NCI-H774 (cell line): ENCODE measurements at places on chromosomes 2 and 18.

- DNase-seq, result no peak
Measured at GRCh38 chr2:149990965-149991364, 403.4 kb upstream of the MMADHC start.

DNA sequence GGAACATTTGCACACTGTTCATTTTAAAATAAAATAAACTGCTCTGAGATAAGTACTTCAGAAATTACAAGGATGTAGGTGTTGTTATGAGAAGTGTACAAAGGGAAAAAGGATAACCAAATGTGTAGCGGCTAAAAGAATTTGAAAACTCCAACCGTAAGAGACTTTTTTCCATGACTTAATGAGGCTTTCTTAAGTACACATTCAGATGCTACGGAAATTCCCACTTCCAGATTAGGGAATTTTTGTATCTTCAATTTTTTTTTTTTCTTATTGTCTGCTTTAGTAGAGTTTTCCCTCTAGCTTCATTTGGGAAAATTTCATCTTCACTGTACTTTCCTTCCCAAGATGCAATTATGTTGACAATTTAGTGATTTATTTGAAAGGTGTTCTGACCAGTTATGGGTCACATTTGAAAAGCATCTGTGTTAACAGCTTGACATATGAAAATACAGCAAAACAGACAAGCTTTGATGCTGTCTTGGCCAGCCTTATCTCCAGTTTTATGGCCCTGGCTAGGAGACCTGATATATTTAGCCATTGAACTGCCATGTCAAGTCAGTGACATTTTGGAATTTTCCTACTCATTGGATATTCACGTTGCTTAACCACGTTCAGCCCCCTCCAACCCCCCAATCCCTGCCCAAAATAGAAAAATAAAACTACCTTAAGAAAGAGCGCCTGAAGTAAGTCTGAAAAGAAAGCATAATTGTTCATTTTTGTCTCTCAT lies 105.6 kb downstream of the FEZ2 start:
- DNase-seq, result no peak

- DNase-seq, result no peak
Measured at GRCh38 chr2:38155015-38155414, 79.1 kb upstream of the CYP1B1 start.

GRCh38 chr2:74502720-74503505 lies 3.5 kb upstream of the LBX2 start:
- DNase-seq, result no peak

DNA sequence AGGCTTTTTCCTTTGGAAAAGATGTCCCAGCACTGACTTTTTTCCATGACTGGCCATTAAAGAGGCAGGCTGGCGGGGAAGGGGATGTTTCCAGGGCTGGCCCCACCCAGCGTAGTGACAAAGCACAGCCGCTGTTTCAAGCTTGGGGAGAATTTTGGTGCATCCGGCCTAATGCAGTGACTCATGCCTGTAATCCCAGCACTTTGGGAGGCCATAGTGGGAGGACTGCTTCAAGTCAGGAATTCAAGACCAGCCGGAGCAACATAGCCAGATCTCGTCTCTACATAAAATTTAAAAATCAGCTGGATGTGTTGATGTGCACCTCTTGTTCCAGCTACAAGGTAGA lies 78.0 kb upstream of the SH3BP4 start:
- no peak for DNase-seq

DNA sequence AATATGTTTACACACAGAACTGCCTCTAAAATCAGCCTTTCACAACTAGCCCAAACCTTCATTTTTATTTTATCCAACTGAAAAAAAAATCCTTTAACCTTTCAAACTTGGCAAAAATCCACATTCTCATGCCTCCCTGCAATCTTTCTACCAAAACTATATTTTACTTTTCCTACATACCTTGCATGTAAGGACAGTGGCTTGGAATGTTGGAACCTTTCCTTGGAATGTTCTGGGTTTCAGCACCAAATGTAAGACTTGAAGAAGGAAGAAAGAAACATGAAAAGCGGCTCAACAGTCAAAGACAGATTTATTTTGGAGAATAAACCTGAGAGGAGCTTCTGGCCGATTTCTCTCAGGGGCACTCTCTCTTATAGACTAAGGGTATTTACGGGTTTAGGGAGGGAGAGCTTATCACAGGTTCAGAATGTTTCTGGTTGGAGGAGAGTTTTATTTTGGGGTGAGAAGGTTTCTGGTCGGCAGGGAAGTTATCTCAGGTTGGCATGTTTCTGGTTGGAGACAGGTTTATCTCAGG lies 79.7 kb downstream of the RRM2 start:
- no peak for DNase-seq

DNA sequence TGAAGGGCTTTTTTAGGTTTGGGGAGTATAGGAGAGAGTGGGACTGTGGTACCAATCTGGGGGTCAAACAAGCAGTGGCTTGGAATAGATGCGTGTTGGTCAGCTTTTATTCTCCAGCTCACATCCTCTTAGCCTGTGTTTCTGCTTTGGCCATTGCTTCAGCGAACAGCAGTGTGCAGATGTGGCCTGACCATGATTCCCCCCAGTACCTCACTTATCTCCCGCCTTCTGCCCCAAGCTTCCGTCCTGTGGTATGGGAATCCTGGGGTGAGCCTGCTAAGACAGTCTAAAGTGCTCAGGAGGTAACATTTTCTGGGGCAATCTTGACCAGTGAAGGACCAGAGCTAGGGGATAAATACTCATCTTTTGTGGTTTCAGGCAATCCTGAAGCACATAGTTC lies 84.9 kb upstream of the TNP1 start:
- DNase-seq, result no peak

- DNase-seq, result no peak
Measured at GRCh38 chr2:177832611-177833433, 239.8 kb downstream of the PDE11A start.

GRCh38 chr2:185507719-185508118 lies 230.9 kb upstream of the FSIP2 start:
- no peak for DNase-seq

- no peak for DNase-seq
Measured at GRCh38 chr2:2294183-2294690, 36.8 kb downstream of the MYT1L start.

- no peak for DNase-seq
Measured at GRCh38 chr2:190526105-190526750, 8.3 kb downstream of the NEMP2 start.

DNA sequence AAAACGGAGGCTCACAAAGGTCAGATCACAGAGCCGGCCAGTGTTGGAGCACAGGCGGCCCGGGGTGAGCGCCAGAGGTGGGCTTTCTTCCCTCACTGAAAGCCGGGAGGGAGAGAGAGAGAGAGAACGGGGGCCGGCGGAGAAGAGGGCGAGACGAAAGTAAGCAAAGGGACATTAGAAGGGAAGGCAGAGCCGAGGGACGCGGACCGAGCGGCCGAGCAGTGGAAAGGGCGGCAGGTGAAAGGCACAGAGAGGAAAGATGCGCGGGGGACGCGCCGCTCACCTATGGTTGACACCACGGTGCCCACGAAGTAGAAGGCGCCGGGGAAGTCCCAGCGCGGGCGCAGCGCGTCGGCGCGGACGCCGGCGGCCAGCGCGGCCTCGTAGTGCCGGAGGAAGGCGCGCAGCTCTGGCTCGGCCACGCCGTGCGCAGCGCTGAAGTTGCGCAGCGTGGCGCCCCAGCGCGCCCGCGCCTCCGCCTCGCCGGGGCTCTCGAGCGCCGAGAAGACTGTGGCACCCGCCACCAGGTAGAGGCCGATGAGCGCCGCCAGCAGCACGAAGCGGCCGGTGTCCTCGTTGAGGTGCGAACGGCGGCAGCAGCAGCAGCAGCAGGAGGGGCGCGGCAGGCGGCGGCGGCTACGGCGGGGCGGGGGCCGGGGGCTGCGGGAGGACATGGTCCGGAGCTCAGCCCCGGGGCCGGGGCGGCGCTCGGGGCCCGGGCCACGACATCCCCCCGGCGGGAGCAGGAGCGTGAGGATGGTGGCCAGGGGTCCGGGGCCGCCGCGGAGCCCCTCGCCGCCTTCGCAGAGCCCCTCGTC lies 166.9 kb downstream of the MSH2 start:
- peak; percentile 18 for DNase-seq

- DNase-seq, result no peak
Measured at GRCh38 chr2:29910465-29910864, 10.9 kb downstream of the ALK start.

GRCh38 chr2:109062145-109062858 lies 66.7 kb upstream of the SH3RF3 start:
- no peak for DNase-seq

DNA sequence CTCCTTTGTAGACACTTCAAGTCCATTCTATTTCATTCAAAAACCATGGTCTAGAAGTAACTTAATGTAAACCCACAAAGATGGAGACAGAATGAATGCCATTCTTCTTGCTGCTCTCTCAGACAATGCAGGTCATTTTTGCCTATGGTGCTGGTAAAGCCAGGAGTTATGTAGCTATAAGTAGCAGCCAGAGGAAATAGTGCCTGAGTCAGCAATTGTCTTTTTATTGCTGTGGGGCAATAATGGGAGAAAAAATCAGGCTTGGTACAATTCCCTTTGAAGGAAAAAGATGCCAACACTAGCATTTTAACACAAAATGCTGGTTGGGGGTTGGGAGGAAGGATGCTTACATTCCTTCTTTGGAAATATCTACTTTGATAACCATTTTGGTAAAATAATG lies 43.5 kb downstream of the SCN1A start:
- DNase-seq, result no peak

- no peak for DNase-seq
Measured at GRCh38 chr2:191202209-191202721, 42.9 kb upstream of the MYO1B start.

DNA sequence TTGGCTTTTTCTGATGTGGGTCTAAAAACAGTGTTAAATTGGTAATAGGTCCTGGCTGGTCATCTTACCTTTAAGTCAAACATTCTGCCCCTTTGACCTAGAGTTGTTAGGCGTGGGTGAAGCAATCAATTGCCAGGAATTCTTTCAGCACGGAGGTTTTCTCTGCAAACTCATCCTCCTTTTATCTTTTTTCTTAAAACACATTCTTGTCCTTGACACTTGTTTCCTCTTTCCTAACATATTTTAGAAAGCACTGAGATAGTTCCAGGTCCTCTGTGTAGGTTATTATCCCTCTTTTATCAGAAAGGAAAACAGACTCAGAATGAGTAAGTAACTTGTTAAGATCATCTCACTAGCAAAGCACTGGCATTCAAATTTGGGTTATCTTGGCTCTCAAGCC lies 18.6 kb upstream of the AP1S3 start:
- DNase-seq, result no peak

- no peak for DNase-seq
Measured at GRCh38 chr2:100213595-100213994, 71.2 kb upstream of the AFF3 start.

DNA sequence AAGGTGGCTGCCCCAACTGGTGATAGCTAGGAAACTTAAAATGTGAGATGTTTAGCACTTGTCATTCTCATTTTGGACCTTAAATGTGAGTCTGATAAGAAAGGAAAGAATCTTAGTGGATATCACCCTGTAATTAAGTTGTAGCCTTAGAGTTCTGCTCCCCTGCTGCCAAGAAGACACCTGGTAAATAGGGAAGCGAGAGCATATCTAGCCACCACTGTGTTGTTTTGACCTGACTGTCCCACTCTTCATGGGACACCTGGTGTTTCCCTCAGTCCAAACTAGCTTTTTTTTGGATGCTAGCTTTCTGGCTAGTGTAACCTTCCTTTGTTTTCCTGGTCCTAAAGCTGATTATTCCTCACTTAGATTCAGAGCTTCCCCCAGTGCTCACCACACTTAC lies 357.6 kb downstream of the RAD51AP2 start:
- DNase-seq, result no peak

- no peak for DNase-seq
Measured at GRCh38 chr18:36752929-36753865, 75.6 kb downstream of the TPGS2 start.

- no peak for DNase-seq
Measured at GRCh38 chr2:46813680-46814079, 101.9 kb downstream of the MCFD2 start.

- DNase-seq, result no peak
Measured at GRCh38 chr2:139495851-139496250, 715.7 kb upstream of the NXPH2 start.

DNA sequence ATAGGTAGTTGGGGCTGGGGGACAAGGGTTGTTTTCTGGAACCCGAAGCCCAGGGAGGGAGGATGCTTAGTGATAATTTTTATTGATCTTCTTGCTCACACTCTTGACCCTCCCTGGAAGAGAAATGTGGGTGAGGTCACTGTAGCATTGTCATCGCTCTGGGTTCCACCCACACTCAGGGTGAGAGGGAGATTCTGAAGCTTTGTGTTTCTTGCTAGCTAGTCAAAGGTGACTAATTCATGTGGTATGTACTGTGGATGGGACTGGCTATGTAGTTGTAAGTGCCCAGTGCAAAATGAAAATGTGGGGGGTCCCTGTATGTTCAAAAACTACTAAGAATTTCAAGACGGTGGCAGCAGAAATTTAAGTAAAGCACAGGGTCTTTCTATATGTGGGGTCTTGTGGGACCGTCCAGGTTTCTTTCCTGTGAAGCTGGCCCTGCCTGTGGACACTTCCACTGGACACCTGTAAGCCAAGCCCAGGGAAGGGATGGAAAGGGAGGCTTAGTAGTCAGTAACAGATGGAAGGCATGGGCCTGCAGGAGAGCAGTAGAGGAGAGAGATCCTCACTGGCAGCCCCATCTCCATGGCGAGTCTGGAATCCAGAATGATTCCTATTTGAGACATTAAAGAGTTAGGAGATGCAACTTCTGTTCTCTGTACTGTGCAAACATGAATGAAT lies 35.0 kb downstream of the TSN start:
- no peak for DNase-seq

DNA sequence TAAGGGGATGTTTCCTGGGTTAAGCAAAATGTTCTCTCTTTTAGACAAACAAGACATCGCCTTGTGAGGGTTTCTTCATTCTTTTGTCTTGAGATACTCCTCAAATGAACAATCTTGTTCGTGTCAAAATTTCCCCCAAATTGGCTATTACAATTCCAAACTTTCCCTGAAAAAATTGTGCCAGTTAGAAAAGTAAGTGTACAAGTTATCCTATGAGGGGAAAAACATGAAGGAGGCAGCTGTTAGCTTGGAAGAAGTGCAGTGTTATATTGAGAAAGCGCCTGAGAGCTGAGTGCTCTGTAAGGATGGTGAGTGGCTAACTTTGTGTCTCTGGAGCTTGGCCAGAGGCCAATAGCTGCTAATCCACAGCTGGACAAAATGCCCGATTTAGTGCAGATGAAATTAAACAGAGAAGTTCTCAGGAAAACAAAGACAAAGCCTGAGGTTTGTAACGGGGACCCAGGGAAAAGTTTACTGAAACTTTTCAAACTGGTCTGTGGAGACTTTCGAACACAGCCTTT lies 14.1 kb upstream of the PLEKHH2 start:
- no peak for DNase-seq

DNA sequence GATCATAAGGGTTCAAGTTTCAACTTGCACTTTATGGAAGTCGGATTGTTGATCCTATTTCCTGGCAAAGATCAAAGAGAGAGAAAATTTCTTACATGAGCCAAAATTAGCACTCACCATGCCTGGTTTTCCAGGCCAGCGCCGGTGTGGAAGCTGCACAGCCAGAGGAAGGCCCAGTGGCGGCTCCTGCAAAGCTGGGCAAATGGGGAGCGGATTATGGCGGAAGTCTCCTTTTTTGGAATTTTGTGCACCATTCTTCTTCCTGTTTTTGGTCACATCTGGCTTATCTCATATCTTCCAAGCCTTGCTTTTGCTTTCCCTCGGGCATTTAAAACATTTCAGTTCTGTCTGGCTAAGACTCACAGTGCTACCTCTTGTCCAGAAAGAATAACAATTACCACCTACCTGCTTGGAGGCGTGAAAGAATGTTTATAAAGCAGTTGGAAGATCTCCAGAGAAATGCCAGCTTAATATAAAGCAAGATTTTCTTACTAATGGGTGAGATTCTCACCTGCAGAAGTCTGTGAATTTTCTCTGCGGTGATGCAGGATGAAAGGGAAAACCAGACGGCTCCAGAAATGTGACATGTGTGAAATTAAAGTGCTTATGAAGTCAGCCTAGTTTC lies 94.3 kb downstream of the ASAP2 start:
- DNase-seq, result no peak
